DMS 273 treated with DMSO at 0.1 percent for 48 hours (cell line): ENCODE measurements at places on chromosomes 3 and 15.

GRCh38 chr3:179100652-179101051 is 29.0 kb upstream of the ZMAT3 start:
- no peak for DNase-seq

- DNase-seq, result peak; percentile 16
Observed at GRCh38 chr3:81743096-81744025, 18.1 kb downstream of the GBE1 start.

GRCh38 chr3:25594007-25594502 is 70.7 kb downstream of the TOP2B start:
- DNase-seq, result peak; percentile 31

GRCh38 chr3:162285259-162285658 is 788.7 kb downstream of the OTOL1 start:
- DNase-seq, result no peak

DNA sequence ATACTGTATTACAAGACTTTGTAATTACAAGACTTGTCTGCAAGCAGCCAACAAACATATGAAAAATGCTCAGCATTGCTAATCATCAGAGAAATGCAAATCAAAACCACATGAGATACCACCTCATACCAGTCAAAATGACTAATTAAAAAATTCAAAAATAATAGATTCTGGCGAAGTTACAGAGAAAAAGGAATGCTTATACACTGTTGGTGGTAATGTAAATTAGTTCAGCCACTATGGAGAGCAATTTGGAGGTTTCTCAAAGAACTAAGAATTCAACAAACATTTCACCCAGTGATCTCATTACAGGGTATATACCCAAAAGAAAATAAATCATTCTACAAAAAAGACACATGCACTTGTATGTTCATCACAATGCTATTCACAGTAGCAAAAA is 617.5 kb upstream of the CCDC54 start:
- DNase-seq, result no peak

- DNase-seq, result peak; percentile 76
Observed at GRCh38 chr3:128487813-128488635, 5.0 kb downstream of the GATA2 start.

GRCh38 chr3:99315896-99316295 is 322.5 kb upstream of the COL8A1 start:
- no peak for DNase-seq

GRCh38 chr15:65762914-65763787 is 28.9 kb downstream of the DENND4A start:
- DNase-seq, result no peak

- DNase-seq, result peak; percentile 35
Observed at GRCh38 chr3:132228923-132229322, 88.3 kb upstream of the ACP3 start.

GRCh38 chr3:55620351-55621025 is 133.4 kb upstream of the WNT5A start:
- no peak for DNase-seq

DNA sequence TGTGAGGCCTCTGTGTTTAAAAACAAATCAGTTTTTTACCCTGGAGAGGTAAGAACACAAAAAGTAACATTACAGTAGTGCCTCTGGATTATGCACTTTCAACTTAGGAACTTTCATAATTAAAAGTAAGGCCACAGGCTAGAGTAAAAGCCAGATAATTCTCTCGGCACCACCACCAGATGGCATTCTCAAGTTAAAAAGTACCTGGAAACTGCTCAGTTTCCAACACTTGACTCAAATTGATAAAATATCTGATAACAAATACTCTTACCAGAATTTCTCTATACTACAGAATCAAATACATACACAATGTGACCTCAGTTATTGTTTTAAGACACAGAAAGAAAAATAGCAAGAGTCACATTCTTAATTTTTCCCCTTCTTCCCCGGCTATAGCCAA is 19.9 kb downstream of the SPICE1 start:
- DNase-seq, result no peak

- no peak for DNase-seq
Observed at GRCh38 chr15:77527164-77527778, 105.4 kb downstream of the LINGO1 start.

- peak; percentile 43 for DNase-seq
Observed at GRCh38 chr3:47381317-47382157, 716 bp downstream of the PTPN23 start.

- no peak for DNase-seq
Observed at GRCh38 chr3:11612515-11613188, 31.1 kb downstream of the VGLL4 start.

DNA sequence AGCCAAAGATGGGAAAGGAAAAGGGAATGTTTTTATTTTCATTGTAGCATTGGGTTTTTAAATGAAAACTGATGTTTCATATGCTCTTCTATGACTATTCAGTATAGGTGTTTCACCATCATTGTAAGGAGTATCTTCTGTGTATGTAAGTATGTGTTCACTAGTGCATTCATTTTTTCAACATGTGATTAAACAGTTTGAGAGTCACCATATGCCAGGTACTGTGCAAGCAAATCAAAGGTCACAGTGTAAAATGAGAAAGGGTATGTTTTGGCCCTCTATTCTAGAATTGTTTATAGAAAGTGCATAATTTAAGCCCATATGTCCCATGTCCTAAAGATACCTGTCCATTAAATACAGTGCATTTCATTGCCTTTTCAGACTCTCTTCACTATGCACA is 207.2 kb downstream of the ZBTB20 start:
- peak; percentile 85 for DNase-seq

- DNase-seq, result no peak
Observed at GRCh38 chr3:7934362-7934761, 567.3 kb upstream of the LMCD1 start.

GRCh38 chr3:110881069-110881468 is 190.5 kb upstream of the NECTIN3 start:
- DNase-seq, result peak; percentile 68

DNA sequence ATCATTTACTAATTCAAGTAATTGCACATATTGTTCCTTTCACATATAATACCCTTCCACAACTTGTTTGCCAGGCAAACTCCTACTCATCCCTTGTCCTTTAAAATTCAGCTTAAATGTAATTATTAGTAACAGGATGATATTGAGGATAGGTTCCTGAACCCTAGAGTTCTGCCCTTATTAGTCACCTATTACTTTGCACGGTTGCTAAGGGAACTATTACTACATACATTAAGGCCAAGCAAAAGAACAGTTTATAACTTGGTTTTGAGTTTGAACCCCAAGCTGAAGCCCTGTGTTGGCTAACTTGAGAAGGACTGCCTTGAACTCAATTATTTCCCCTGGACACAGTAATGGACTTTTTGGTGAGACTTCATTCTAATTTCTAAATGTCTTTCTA is 529.7 kb downstream of the IGSF11 start:
- no peak for DNase-seq

GRCh38 chr3:172262991-172263608 is 185.2 kb downstream of the GHSR start:
- no peak for DNase-seq

GRCh38 chr3:169509780-169510692 is 153.5 kb downstream of the MECOM start:
- no peak for DNase-seq

DNA sequence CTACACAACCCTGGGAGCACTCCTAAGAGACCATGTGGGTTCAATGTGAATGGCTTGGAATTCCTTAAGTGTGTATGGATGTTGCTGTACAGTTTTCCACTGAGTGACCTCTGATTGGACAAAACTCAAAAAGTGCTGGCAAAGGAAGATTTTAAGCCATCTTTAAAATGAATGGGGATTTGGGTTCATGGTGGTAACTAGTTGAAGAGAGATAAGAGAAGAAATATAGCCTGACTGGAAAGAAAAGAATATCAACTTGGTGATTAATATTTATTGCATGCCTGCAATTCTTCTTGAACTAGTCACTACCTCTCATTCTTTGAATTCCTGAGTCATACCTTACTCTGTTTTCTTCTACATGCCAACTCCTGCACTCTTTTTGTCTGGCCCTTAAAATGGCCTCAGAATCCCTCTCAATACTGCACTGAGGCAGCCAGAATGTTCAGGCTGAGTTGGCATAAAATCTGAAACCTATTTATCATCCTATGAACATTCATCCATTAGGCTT is 124.7 kb downstream of the RPL22L1 start:
- DNase-seq, result no peak

DNA sequence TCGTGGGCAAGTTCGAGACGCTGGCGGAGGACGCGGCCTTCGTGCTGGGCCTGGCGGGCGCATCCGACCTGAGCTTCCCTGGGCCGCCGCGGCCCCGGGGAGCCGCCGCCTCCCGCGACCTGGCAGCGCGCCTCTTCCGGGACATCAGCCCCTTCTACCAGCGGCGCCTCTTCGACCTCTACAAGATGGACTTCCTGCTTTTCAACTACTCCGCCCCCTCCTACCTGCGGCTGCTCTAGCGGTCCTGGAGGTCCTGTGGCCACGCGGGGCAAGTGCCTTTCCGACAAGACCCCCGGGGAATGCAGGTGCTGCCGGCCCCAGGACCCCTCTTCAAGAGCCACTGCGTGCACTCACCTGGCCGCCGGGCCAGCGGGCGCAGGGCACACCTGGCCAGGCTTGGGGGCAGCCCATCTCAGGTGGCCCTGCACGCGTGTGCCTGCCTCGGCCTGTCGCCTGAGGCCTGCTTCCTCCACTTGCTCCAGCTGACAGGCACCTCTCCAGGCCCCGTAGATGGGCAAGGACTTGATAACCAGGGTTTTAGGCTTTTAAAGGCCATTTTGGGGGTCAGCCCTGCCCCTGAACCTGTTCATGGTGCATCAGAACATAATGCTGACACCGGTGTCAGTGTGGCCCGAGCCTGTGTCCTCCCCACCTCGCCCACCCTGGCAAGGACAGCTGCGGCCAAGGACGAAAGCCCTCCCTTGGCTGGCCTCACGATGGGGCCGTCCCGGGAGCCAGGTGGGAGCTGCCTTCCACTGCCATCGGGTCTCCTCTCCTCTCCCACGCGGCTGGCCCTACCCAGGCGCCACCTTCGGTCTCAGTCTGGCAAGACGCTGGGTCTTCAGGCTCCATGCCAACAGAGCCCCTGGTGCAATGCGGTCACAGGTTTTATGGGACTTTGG is 16.1 kb downstream of the C3orf22 start:
- DNase-seq, result no peak

- DNase-seq, result no peak
Observed at GRCh38 chr15:92883876-92884435, 16.2 kb upstream of the CHD2 start.

DNA sequence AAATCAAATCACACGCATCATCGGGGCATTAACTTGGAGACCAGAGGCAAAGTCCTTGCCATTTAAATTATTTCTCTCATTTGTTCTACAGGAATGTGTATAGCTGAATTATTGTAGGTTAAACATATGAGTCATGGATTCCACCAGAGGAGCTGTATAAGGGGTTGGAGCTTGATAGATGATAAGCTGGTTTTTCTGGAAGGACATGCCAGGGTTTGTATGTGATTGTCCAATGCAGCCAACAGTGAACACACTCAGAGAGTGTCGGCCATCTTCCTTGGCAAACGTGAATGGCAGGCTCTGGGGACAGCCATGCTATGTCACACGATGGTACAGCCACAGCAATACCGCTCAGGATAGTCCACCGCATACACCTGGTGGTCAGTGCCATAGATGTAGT is 25.1 kb downstream of the SSUH2 start:
- DNase-seq, result no peak

DNA sequence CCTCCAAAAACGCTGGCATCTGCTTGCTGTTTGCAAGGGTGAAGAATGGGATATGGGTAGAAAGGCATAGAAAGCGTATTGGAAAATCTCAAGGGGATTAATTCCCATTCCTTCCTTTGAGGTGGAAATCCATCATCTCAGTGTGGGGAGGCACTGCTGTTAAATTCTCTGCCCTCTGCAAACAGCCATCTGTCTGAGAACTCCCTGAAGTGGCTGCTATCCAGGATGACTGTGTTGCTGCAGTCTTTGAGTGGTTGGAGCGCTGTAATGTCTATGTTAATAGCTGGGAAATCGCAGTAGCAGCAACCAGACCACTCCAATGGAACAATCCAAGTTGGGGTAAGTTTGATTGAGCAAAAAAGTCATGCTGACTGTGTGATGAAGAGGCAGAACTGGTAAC is 625.9 kb downstream of the NLGN1 start:
- DNase-seq, result peak; percentile 80

- no peak for DNase-seq
Observed at GRCh38 chr15:45812200-45812599, 177.4 kb downstream of the SQOR start.

DNA sequence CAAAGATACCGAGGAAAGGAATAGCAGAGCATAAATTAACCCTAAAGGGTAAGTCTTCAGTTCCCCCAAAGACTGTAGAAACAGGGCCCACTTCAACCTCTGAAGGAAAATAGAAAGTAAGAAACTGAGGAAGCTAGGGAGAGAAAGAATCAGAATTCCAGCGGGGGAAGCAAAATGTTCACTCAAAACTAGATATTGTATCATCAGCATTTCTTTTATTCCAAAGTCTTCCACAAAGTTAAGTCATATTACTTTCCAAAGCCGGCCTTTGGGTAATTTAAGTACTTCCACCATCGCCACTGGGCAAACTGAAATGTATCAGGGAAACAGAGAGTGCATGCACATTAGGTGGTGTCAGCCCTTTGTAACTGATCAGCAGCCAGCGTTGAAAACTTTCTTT is 88.3 kb downstream of the RSL24D1 start:
- no peak for DNase-seq

DNA sequence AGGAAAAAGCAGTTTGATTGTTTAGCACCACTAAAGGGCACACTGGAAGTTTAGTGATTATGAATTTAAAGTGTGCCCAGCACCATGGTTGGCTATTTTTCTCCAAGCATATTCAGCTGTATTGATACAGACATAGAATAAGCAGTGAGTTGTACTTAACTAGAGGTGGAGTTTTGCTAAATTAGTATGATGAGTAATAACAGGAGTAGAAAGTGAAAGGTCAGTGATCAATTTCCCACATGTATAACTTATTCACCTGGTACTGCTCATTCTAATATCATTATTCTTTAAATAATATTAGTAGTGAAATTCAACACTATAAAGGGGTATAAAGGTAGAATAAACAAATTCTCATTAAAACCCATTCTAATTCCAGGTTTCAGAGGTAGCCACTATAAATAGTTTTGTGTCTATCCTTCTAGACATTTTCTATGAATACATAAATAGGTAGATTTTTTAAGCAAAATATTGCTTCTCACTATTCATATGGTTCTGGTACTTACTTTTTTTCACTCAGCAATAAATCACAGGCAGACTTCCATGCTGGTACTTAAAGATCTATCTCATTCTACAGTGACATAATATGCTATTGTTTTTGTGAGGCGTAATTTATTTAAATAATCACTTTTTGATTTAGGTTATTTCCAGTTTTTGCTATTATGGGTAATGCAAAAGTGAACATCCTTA is 732.9 kb downstream of the VGLL3 start:
- DNase-seq, result no peak
